OCI-M1 (cell line): ENCODE measurements at places on chromosomes 11 and 22.

DNA sequence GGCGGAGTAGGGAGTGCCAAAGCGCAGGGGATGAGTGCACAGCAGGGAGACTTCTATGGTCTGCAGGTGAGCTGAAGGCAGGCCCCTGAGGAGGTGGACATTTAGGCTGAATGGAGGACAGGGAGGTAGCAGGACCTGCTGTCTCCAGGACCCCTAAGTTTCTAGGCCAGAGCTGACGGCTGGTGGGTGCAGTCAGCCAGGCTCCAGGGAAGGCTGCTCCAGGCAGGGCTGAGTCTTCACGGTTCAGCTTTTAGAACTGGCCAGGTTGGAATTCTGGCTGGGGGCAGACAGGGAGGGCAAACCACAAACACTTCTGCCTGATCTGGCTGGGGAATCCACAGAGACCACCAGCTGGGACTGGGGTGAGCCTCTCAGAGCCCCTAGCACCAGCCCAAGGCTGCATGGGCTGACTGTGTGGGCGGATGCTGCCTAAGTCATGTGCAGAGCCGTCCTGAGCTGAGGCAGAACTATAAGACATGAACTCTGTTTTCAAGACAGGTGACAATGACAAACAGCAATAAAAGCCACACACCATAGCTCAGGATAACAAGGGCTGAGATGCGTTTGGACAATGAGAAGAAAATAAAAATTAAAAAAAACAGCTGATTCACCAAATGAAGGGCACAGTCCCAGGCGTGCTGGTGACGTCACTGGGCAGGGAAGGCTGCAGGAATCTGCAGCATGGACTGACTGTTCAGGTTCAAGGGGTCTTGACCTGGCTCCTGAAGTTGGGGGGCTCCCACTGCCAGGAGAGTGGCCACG, 10.4 kb upstream of the MALAT1 start:
- DNase-seq, result no peak

DNA sequence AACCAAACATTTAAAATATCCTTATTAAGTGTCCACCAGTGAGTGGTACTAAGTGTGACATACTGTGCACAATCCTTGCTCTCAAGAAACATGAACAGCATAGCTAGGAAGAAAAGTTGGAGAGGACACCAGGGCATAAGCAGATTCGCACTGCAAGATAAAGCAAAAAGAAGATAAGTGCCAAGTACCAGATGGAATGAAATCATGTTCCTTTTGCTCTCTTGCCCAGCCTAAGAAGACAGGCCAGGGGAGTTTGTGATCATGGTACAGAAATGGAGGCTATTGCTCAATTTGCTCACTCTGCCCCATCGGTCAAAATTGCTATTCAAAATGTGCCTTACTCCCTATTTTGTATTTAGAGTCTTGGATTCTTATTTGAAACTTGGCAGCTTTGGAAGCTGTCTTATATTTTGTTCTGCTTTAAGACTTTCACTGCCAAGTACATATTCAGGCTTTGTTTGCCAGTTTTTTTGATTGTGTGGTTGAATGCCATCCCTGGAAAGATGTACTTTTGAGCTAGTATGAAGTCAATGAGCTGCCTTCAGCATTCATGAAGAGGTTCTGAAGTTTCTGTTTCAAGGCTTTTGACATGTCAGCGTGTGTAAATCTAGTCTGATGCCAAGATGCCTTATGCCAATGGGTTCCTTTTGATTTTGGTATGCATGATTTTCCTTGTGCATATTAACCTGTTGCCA, 90.3 kb downstream of the PAX6 start:
- DNase-seq, result no peak

DNA sequence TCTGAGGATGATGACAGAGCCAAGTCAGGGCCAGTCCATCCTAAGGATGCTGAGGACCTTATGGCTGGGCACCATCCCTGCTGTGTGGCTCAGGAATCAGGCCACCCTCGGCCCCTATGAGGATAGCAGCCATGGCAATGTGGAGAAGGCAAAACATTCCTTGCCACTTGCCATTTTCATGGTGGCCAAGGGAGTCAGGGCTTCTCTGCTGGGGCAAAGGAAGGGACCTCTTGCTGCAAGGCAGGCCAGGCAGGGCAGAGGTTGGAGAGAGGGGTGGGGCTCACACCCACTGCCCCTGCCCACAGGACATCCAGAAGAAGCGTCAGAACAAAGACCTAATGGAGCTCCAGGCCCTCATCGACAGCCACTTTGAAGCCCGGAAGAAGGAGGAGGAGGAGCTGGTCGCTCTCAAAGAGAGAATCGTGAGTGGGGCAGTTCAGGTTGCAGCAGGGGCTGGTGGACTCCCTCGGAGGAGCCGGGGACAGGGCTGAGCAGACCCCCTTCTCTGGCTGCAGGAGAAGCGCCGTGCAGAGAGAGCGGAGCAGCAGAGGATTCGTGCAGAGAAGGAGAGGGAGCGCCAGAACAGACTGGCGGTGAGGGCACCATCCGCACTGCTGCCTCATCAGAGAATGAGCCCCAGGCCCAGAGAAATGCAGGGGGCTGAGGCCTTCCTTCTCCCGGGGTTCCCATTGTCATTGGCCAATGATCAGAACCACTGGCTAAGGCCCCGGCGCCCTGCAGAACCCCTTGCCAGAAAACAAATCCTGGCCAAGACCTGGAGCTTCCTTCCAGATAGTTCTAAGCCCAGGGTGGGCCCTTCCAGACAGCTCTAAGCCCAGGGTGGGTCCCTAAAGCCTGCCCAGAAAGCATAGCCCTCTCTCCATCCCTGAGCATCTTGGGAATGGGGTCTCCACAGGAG, 13.5 kb upstream of the MRPL23 start:
- DNase-seq, result no peak

GRCh38 chr22:32328306-32329201, 29.1 kb upstream of the RFPL3 start:
- DNase-seq, result no peak

- no peak for DNase-seq
Measured at GRCh38 chr11:44537679-44538078, 27.8 kb upstream of the CD82 start.

GRCh38 chr22:27100789-27101188, 443.4 kb downstream of the MIAT start:
- no peak for DNase-seq

- DNase-seq, result no peak
Measured at GRCh38 chr11:128734832-128735224, 41.0 kb downstream of the FLI1 start.

DNA sequence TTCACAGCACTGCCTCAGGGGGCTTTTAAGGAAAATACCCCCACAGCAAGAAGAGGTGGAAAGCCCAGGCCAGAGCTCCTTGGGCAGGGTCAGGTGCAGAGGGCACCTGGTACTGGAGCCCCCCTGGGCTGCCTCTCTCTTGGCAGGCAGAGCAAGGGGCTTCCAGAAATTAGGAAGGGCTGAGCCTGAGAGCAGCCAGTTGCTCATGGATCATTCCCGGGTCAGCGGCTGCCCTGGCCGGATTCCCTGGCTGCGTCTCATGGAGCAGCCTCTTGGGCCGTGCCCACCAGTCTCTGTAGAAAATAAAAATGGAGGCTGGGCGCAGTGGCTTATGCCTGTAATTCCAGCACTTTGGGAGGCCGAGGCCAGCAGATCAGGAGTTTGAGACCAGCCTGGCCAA, 10.3 kb upstream of the OMP start:
- DNase-seq, result no peak

DNA sequence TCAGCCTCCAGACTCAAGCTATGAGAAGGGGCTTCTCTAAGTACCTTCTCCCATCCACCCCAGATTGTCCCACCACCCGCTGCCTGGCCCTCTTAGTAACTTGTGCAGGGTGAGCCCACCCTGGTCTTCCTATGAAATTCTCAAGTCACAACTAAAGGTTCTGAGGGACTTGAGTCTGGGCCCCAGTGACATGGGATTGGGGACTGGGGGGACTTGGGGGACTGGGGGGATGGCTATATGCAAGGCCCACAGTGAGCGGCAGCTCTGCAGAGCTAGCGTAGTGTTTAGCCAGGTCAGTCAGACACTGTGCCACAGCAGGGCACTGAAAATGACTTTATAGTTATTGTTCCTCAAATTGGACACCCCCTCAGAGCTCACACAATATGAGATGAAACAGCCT, 622.3 kb upstream of the CADM1 start:
- no peak for DNase-seq

DNA sequence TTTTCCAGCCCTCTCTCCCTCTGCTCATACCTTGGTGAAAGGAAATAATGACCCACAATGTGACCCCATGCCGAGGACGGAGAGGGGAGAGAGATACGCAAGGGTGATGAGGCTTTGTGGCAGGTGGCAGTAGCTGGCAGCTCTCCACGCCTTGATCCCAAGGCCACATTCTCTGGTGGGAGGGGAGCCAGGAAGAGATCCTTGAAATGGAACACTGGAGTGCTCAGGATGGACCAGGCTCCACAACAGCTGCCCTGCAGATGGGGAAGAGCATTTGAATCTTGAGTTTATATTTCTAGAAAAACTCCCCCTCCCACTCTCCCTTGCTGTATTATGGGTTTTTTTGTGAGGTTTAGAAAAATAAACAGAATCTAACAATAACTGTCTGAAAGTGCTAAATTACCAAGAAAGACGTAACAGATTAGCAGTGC, 61.6 kb upstream of the CDON start:
- DNase-seq, result no peak

GRCh38 chr11:121249039-121249663, 43.4 kb upstream of the SC5D start:
- peak; percentile 60 for DNase-seq

DNA sequence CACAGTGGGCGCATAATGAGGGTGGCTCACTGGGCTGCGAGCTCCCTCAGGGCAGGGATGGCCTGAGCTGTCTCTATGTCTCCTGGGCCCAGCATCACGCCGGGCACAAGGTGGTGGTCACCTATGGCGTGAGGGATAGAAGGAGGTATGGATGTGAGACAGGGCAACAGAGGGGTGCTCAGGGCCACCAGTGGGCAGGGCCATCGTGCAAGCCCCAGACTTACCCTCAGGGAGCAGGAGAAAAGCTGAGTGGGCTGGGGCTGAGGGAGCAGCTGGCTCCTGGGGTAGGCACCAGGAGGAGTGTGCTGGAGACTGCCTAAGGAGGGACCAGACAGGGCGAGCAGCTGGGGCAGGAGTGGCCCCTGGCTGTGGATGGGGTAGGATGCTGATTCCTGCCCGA, 34.3 kb upstream of the KLHL35 start:
- no peak for DNase-seq

DNA sequence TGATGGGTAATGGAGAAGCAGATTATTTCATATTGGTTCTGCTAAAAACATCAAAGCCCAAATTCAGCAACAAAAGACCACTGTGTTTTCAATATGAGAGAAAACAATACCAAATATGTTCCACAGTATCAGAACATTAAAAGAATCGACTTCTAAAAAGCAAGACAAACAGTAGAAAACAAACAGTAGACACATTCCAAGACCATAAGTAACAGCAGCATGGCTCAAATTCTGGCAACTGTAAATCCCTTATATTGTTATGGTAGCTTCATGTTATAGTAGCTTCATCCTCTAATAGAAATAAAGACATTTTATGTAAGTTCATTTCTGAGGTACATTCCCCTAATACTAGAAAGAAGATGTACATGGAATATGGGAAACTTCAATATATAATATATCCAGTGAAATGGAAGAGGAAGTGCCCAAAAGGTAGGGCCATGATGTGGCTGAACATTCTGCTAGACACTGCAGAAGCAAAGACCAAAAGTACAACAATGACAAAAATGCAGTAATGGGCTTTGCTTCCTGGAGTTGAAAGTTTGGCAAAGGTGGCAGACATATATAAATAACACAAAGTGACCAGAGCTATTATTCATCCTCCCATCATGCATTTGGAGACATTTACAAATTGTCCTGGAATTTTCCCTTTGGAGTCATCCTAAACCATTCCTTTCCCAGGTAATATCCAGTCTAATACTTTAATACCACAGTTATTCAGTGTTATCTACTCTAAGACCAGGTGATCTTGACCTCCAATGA, 299.9 kb downstream of the DCDC1 start:
- no peak for DNase-seq

DNA sequence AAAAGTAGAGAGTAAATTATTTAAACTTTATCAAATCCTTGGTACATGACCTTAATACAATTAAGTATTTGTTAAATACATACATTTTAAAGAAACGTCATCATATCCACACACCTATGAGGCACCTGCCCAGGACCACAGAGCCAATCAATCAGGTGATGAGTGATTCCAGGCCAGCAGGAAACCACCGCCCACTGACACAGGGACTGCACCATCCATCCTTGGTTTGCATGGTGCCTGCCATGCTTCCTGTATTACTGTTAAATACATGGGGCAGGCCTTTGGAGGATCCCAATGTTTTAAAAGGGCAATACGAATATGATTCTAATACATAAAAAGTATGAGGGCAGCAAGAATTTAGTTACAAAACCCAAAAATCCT, 7.0 kb upstream of the TBC1D10A start:
- DNase-seq, result no peak

GRCh38 chr11:68436985-68437926, 23.3 kb upstream of the PPP6R3 start:
- no peak for DNase-seq

- DNase-seq, result no peak
Measured at GRCh38 chr11:4863876-4864275, 14.9 kb upstream of the OR51S1 start.

GRCh38 chr11:118530683-118531596, at the start of gene TMEM25:
Gene TMEM25 (plus strand): TSS chr11:118531192. CDS start chr11:118531802, 610 bp downstream.
- peak; percentile 78 for DNase-seq

DNA sequence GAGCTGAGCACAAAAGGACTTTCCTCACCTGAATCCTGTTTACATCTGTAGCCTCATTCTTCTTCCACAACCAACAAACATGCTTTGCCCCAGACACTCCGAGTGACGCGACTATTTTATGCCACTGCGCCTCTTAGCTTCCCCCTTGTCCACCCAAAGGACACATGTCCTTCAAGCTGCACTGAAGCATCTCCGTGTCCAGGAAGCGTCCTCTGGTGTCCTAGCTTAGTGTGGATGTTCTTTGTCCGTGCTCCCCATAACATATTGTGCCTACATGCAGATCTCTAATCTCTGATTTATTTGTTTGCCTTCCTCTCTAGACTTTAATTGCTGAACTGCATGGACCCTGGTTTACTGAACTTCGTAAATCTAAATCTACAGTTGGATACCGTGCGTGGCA, 20.1 kb upstream of the CECR2 start:
- no peak for DNase-seq

GRCh38 chr22:19631899-19632667, 82.2 kb upstream of the SEPTIN5 start:
- DNase-seq, result peak; percentile 52

DNA sequence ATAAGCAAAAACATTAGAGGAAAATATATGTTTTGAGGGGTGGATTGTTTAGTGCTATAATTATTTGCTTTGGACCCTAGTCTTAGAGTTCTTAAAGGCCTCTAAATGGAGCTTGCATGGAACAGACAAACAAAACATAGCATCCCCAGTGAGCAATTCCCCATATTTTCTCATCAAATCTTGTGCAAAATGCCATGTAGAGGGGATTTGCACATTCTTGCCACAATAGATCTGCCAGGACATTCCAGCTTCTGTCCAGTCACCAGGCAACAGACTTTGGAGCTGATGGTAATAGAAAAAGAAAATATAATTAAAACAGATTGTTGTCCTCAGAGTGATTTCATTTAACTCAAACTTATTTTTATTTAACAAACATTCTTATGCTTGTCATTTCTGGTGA, 360.3 kb upstream of the PDGFD start:
- no peak for DNase-seq

- DNase-seq, result no peak
Measured at GRCh38 chr11:83663446-83663845, 377.3 kb upstream of the CCDC90B start.
